ENCODE measurements at places on chromosomes 6 and 20.
A peak's percentile ranks its signal among the peaks of the same experiment; 100 is the strongest.

DNA sequence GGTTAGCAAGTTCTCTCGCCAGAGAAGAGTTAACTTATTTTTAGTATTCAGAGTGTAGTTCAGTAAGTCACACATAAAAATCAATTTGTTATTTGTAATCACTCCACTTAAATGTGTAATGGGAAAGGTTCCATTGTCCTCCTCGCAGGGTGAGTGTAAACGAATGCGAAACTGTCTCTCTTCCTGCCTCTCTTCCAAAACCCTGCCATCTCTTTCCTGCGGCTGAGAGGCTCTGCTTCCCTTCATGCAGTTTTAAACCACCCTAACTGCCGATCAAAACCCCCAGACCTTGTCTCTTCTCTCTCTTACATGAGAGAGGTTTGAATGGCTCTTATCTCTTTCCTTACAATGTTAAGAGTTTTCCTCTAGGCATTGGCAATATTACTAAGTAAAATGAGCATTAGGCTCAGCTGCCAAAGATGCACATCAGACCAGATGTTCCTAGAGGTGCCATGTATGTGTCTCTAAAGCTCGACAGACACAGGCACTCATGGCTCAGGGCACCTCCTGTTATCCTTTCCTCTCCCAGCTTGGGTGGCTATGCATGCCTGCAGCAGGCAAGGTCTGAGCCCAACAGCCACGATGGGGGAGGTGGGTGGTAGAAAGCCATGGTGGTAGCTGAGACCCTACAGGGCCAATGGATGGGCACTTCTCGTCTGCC, 91.2 kb downstream of the JARID2 start:
- DNase-seq = no peak
- no peak overlapping the region for H3K4me3 ChIP-seq
- H3K27ac ChIP-seq = peak overlapping the region; percentile 21
- no peaks in the 10 kb centered on the region for H3K27me3 ChIP-seq
- peaks cover 24% of the 10 kb centered on the region for H3K4me1 ChIP-seq

- no peak for DNase-seq
- peak overlapping the region; percentile 60 for H3K4me3 ChIP-seq
- H3K27ac ChIP-seq = peak overlapping the region; percentile 91
- no peaks in the 10 kb centered on the region for H3K36me3 ChIP-seq
Observed at GRCh38 chr6:27667657-27668441, 194.9 kb upstream of the ZNF184 start.

GRCh38 chr20:14838663-14839628, 501.5 kb upstream of the FLRT3 start:
- H3K4me1 ChIP-seq = peaks cover 6% of the 10 kb centered on the region
- H3K36me3 ChIP-seq = no peaks in the 10 kb centered on the region
- no peak for DNase-seq
- H3K27me3 ChIP-seq = no peaks in the 10 kb centered on the region

- no peaks in the 10 kb centered on the region for H3K4me1 ChIP-seq
- DNase-seq = no peak
- H3K27ac ChIP-seq = no peak overlapping the region
- no peak overlapping the region for H3K4me3 ChIP-seq
- H3K27me3 ChIP-seq = no peaks in the 10 kb centered on the region
Observed at GRCh38 chr6:98904096-98904495, 43.6 kb downstream of the FBXL4 start.

DNA sequence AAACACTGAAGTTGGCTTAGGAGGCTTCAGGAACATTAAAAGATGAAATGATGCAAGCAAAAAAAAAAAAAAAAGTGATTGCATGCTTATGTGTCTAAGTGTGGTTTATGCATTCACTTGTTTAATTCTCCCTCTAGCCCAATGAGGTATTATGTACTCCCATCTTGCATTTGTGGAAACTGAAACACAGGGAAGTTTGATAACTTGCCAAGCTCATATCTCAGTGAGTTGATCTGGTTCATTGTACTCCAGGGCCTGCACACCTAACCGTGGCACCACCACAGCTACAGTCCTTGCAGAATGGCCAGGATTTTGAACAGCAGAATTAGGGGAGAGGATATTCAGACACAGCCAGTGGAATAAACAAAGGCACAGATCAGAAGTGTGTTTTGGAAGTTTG, 251.2 kb downstream of the TBC1D7 start:
- H3K27ac ChIP-seq = no peak overlapping the region
- H3K4me1 ChIP-seq = peaks cover 4% of the 10 kb centered on the region

- H3K36me3 ChIP-seq = peaks cover 6% of the 10 kb centered on the region
- H3K27ac ChIP-seq = no peak overlapping the region
- H3K27me3 ChIP-seq = no peaks in the 10 kb centered on the region
- DNase-seq = no peak
Observed at GRCh38 chr6:112899541-112899940, 552.4 kb downstream of the RFPL4B start.

GRCh38 chr20:37540001-37540400, 12.3 kb upstream of the BLCAP start:
- no peaks in the 10 kb centered on the region for H3K36me3 ChIP-seq
- H3K4me1 ChIP-seq = peaks cover 18% of the 10 kb centered on the region
- H3K4me3 ChIP-seq = no peak overlapping the region
- H3K27ac ChIP-seq = no peak overlapping the region
- DNase-seq = no peak
- no peaks in the 10 kb centered on the region for H3K27me3 ChIP-seq

GRCh38 chr20:49435639-49436038, 46.8 kb downstream of the KCNB1 start:
- H3K36me3 ChIP-seq = no peaks in the 10 kb centered on the region
- H3K4me1 ChIP-seq = no peaks in the 10 kb centered on the region
- peaks cover 27% of the 10 kb centered on the region for H3K27me3 ChIP-seq
- H3K27ac ChIP-seq = no peak overlapping the region

DNA sequence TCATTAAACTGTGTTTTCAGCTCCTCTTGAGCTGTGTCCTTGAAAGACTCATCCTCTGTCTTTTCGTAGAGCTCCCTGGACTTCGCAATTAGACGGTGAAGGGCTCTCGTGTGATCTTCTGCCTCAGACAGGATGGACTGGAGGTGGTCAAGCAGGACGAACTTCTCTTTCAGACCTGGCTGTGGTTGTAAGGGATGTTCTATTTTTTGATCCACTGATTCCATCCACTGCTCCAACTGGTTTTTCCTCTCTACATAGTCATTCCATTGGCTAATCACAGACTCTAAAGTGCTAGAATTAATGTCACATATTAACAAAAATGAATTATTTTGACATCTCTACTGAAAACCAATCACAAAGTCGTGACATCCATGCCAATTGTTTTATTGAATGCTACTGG, 250.1 kb downstream of the SYNE1 start:
- H3K4me1 ChIP-seq = peaks cover 7% of the 10 kb centered on the region
- no peak overlapping the region for H3K27ac ChIP-seq
- no peak overlapping the region for H3K4me3 ChIP-seq
- no peak for DNase-seq
- no peaks in the 10 kb centered on the region for H3K27me3 ChIP-seq

DNA sequence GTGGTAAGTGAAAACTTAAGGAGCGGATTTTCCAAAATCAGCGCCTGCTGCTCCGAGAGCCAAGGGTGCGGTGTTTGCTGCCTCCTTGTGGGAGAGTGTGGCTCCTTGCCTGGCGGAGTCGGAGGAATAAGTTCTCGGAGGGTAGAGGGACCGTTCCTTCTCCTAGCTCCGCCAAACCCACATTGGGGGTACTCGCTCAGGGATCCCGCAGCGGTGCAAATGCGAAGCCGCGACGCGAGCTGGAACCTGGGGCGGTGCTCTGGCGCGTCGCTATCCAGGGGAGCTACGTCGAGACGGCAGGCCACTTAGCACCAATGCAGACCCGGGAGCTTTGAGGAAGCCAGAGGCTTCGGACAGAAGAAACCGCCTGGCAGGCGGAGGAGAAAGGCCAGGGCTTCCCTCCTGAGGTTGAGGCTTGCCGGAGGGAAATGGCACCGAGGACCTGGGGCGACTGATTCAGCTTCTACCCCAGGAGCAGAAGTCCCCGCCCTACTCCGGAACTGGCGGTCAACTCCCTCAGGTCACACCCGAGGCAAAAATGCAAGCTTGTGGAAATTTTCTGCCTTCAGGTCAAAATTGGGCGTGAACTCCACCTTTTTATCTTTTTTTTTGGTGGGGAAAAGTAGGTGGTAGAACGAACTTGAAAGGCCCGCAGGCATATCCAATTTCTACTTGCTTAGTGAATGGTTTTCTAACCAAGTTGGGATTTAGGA, 5.7 kb upstream of the DDX43 start:
- H3K27ac ChIP-seq = peak overlapping the region; percentile 71
- peak; percentile 37 for DNase-seq
- H3K4me3 ChIP-seq = peak overlapping the region; percentile 76
- peaks cover 17% of the 10 kb centered on the region for H3K27me3 ChIP-seq
- H3K4me1 ChIP-seq = peaks cover 1% of the 10 kb centered on the region

- H3K36me3 ChIP-seq = no peaks in the 10 kb centered on the region
- DNase-seq = peak; percentile 29
- H3K27ac ChIP-seq = no peak within 1 kb of the TSS
- peaks cover 86% of the 10 kb centered on the region for H3K27me3 ChIP-seq
Observed at GRCh38 chr6:150142670-150143515, at the start of gene PPP1R14C. Gene PPP1R14C, plus strand, starts transcription at chr6:150143044. Its CDS starts 149 bp downstream, at chr6:150143193.

- H3K36me3 ChIP-seq = no peaks in the 10 kb centered on the region
- no peak overlapping the region for H3K27ac ChIP-seq
- peaks cover 47% of the 10 kb centered on the region for H3K27me3 ChIP-seq
- H3K4me3 ChIP-seq = no peak overlapping the region
- H3K4me1 ChIP-seq = no peaks in the 10 kb centered on the region
- DNase-seq = no peak
Observed at GRCh38 chr20:63121246-63121645, 94.7 kb downstream of the YTHDF1 start.

DNA sequence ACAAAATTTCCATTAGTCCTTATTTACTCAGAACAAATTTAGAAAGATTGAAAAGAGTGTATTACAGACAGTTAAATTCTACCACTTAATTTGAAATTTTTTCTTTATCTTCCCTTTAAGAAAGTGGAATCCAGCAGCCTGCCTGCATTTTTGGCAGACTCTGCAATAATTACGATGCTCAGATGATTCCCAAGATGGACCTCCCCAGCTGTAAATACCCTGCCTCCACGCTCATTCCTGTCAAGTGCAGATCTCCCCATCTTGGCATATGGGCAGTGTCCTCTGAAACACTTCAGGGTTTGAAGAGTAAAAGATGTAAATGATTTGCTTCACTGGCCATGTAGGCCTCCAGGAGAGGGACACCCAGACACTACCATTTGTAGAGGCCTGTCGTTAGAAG, 471.2 kb downstream of the PRKN start:
- no peak overlapping the region for H3K4me3 ChIP-seq
- peaks cover 5% of the 10 kb centered on the region for H3K4me1 ChIP-seq
- H3K27ac ChIP-seq = no peak overlapping the region
- H3K36me3 ChIP-seq = no peaks in the 10 kb centered on the region
- H3K27me3 ChIP-seq = peaks cover 14% of the 10 kb centered on the region

DNA sequence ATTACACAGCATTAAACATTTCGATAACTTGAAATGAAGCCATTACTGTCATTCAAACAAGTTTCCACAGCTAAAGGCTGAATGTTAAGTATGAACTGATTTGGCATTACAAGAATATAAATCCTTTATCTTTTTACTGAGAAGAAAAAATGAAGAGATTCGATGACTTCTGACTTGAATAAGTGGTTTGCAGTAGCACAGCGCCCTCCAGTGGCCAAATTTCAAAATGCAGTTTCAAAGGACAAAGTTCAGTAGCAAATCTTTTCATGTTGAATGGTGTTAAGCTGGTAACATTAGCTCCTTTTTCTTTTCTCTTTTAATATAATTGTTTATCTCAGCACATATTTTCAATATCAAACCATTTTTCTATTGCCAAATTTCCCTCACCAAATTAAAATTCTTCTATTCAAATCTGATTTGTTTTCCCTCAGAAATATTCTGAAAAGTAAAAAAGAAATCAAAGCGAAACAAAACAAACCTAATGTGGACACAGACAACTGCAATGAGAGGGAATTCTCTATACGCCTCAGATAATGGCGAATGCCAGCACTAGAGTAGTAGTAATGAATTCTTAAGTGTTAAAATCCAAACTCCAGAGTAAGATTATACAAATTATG, 145.7 kb downstream of the BTBD9 start:
- no peaks in the 10 kb centered on the region for H3K4me1 ChIP-seq
- H3K36me3 ChIP-seq = no peaks in the 10 kb centered on the region
- DNase-seq = peak; percentile 72
- no peaks in the 10 kb centered on the region for H3K27me3 ChIP-seq
- H3K4me3 ChIP-seq = no peak overlapping the region

GRCh38 chr20:15242773-15243172, 905.4 kb upstream of the FLRT3 start:
- no peak overlapping the region for H3K27ac ChIP-seq
- H3K27me3 ChIP-seq = no peaks in the 10 kb centered on the region
- no peak for DNase-seq
- no peak overlapping the region for H3K4me3 ChIP-seq
- H3K36me3 ChIP-seq = no peaks in the 10 kb centered on the region

DNA sequence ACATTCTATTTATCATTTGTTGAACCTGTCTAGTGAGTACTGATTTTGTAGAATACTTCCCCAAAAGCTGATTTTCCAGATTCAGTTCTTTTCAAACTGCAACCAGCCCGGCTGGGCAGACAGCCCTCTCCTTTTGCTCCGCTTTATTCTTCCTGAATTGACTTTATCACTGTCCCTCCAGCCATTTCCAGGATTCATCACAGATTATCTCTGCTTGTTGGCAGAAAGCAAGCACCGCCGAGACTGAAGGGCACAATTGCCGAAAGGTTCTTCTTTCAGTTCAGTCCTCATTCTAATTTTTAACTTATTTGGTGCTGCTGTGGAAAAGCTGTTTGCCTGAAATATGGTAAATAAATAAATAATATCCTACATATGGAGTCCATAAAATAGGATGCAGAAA, 369.1 kb upstream of the FLRT3 start:
- H3K27me3 ChIP-seq = no peaks in the 10 kb centered on the region
- H3K27ac ChIP-seq = no peak overlapping the region
- no peaks in the 10 kb centered on the region for H3K36me3 ChIP-seq
- no peak for DNase-seq

DNA sequence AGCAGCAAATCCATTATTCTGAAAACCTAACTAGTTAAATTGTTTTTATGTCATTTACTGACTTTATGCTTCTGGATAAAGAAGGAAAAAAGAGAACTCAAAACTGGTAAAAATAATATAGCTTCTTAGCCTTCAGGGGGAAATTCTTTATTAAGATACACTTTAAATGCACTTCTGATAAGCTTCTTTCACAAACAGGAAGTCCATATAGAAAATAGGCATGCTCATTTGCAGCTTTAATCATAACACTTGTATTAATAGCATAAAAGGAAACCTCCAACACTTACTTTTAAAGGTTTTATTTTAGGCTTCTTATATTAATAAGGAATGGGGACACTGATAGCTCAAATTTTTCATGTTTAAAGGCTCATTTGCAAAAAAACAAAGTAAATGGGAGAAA, 538.0 kb upstream of the SLC35B3 start:
- no peak overlapping the region for H3K27ac ChIP-seq
- no peak overlapping the region for H3K4me3 ChIP-seq
- no peaks in the 10 kb centered on the region for H3K4me1 ChIP-seq
- DNase-seq = no peak
- no peaks in the 10 kb centered on the region for H3K27me3 ChIP-seq
- H3K36me3 ChIP-seq = peaks cover 2% of the 10 kb centered on the region

- no peaks in the 10 kb centered on the region for H3K36me3 ChIP-seq
- H3K27ac ChIP-seq = no peak overlapping the region
- no peaks in the 10 kb centered on the region for H3K4me1 ChIP-seq
- DNase-seq = no peak
Observed at GRCh38 chr6:164928057-164928727, 381.2 kb downstream of the C6orf118 start.
